ENCODE measurements at places on chromosomes 2 and 18.

GRCh38 chr18:36568487-36568886, 260.3 kb downstream of the TPGS2 start:
- DNase-seq = no peak

DNA sequence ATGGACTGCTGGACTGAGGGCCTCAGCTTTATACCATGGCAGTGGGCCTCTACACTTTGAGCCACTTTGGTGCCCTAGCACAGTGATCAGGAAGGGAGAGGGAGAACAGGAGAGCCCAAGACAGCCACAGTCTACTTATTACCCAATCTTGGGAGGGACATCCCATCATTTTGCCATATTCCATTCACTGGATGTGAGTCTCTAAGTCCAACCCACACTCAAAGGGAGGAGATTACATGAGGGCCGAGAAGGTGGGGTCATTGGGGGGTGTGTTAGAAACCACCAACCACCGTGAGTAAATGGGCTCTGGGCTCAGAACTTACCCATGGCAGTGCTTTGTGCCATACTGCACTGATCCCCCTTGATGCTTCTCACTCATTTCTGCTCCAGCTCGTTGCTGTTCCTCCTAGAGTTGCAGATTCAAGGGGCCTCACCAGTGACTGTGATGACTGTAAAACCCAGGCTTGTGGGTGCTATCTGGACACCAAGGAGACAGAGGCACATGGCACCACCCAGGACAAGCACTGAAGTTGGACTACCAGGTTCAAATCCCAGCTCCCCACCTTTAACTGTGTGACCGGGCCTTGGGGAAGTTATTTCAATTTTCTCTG, 97.6 kb upstream of the RAB6C start:
- DNase-seq = no peak

- DNase-seq = no peak
These were observed 120.1 kb upstream of the MGAT5 start for GRCh38 chr2:134133622-134134312.

DNA sequence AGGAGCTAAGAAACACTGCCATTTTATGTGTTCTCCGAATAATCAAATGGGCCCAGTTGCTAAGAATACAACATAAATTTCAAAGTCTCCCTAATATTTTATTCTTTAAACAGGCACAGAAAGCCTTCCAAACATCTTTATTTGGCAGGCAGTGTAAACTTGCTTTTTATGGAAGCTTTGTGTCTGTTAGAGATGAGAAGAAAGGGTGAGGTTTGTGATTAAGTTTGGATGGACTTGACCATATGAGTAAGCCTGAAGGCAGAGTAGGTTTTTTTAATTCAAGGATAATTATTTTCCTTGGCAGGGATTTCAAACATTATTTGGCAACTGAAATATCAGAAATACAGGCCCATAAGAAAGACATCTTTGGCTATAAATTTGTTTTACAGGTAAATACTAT, 62.9 kb downstream of the COX7A2L start:
- DNase-seq = no peak

DNA sequence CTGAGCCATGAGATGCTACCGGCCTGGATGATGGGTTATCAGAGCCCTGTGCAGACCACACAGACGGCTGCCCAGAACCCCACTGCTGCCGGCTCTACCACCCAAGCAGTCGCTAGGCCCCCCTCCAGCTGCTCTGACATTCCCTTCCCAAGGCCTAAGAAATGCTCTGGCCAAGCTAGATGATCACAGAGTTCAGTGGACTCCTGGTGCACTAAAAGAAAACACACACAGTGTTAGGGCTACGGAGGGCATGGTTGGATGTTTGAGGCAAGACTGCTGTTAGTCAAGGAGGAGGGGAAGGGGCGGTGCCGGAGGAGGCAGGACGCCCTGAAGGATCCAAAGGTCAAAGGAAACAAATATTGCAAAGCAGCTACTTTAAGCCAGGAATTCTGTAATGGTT, 174.5 kb downstream of the MYCN start:
- no peak for DNase-seq

GRCh38 chr2:143261986-143262385, 132.8 kb downstream of the ARHGAP15 start:
- peak; percentile 73 for DNase-seq

DNA sequence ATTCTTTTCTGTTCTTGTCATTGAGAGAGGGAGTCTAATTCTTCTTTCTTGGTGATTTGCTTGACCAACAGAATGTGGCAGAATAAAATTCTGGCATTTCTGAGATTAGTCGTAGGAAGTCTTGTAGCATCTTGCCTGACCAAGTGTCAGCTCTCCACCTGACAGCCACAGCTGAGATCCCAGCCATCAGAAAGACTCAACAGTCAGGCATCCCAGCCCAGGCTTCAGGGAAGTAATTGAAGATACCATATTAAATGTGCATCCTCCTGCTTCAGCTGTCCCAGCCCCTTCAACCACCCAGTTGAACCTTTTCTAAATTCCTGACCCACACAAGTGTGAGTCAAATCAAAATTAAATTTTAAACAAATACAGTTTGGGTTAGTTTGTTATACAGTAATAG, 208.3 kb downstream of the PIK3C3 start:
- DNase-seq = no peak

DNA sequence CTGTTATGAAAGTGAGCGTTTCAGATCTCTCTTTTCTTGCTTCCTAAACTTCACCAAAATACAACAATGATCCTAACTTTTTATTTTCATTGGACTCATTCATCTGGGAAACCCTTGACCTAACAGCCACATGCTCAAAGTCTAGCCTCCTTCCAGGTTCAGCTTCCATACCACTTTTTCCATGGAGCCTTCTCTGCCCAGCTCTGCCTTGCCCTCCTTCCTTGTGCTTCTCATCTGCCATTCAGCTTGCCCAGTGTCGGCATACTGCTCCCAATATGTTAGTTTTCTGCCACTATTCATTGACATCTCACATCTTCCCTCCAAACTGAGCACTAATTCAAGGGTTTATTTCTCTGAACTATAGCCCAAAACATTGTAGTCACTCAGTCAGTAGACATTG, 214.7 kb downstream of the RAD51AP2 start:
- DNase-seq = no peak

GRCh38 chr2:174009488-174010223, 44.5 kb upstream of the SP3 start:
- DNase-seq = no peak

GRCh38 chr18:11118051-11118766, 31.2 kb downstream of the PIEZO2 start:
- no peak for DNase-seq

GRCh38 chr2:232418056-232418455, 11.4 kb downstream of the ALPG start:
- no peak for DNase-seq

DNA sequence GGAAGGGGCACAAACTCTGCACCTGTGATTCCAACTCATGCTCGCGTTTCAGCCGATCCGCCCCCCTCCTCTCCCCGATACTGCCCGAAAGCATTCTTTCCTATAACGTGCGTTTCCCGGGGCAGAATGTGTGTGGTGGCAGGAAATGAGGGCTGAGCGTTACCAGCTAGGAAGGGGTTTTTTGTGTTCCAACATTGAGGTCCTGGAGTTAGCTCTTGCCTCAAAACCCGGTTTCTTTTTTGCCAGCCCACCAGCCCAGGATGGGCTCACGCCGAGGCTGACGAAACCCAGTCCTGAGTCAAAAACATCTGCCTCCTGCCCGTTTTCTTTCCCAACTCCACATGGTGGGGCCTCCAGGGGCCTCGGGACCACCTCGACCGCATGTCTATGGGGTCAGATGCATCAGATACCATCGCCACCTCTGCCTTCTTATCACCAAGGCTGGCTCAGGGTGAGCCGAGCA, 113.7 kb upstream of the COPS8 start:
- DNase-seq = no peak

- no peak for DNase-seq
These were observed 105.1 kb upstream of the STON1 start for GRCh38 chr2:48424866-48425265.

DNA sequence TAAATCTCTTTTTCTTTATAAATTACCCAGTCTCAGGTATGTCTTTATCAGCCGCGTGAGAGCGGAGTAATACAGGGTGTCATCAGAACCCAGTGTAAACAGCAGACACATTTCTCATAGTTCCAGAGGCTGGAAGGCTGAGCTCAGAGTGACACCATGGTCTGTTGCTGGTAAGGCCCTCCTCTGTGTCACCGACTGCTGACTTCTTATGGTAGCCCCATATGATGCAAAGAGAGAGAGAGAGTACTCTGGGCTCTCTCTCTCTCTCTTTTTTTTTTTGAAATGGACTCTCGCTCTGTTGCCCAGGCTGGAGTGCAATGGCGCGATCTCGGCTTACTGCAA, 60.0 kb downstream of the SNORC start:
- no peak for DNase-seq

- DNase-seq = no peak
These were observed 199.9 kb downstream of the ACTR3 start for GRCh38 chr2:114089636-114090319.

GRCh38 chr2:216464104-216464720, 34.4 kb upstream of the RPL37A start:
- no peak for DNase-seq
